ENCODE measurements at places on chromosomes 3 and 15.

DNA sequence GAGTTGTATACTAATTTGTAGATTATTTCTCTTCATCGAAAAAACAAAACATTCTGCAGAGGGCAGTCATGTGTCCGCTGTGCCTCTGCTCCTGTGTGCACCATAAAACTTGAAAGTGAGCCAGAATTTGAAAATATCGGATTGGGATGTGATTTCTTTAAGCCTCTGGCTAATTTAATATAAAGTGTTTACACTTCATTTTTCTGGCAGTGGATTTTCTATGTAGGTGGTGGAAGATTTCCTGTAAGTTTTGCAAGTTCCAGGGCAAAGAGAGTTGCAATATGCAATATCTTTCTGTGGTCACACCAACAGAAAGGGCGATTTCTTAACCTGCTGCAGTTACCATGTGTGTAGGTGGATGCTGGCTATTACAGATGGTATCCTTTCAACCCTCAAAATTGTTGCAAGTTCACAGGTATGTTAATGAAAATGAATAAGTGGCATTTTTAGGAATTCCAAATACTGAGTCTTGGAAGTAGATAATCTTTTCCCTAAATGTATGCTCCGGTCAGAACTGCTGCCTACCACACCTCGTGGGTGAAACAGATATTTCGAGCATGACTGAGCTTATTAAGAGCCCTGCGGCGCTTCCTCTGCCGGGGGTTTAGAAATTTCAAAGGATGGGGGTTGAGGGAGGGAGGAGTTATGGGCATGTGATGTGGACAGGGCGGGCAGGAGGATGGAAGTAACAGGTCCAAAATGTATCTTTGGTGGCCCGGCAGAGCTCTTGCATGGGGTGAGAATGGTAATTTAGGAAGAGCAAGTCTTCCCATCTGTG lies 134.0 kb downstream of the PGPEP1L start:
- peak; percentile 80 for DNase-seq

- DNase-seq: peak; percentile 20
These were observed 93.7 kb upstream of the GK5 start for GRCh38 chr3:142319094-142319493.

DNA sequence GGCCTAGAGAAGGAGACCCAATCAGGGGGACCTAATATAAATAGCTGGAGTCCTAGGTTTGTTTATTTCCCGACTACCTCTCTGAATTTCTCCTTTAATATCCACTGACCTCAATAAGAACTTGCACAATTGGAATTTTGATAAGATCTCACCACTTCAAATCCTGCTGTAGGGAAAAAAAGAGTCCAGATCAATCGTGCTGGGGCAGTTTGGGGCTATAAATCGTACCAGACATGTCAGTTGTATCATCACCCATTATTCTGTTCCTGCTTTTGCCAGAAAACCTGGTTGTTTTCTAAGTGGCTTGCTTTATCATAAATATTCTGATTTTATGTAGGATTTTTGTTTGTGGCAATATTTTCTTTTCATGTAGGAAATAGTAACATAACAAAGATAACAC lies 281.3 kb downstream of the DIPK2A start:
- DNase-seq: no peak

GRCh38 chr15:47792231-47792630 lies 74.9 kb downstream of the SEMA6D start:
- no peak for DNase-seq

DNA sequence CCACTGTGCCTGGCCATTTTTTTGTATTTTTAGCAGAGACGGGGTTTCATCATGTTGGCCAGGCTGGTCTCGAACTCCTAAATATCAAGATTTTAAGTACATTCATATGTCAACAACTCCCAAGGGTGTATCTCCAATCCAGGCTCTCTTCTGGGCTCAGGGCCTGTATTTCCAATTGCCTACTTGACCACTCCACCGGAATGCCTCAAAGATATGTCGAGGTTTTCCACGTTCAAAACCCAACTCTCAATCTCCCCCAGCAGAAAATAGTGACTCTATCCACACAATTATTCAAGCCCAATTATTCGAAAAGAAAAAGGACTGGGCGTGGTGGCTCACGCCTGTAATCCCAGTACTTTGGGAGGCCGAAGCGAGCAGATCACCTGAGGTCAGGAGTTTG lies 1.9 kb upstream of the KNSTRN start:
- no peak for DNase-seq

DNA sequence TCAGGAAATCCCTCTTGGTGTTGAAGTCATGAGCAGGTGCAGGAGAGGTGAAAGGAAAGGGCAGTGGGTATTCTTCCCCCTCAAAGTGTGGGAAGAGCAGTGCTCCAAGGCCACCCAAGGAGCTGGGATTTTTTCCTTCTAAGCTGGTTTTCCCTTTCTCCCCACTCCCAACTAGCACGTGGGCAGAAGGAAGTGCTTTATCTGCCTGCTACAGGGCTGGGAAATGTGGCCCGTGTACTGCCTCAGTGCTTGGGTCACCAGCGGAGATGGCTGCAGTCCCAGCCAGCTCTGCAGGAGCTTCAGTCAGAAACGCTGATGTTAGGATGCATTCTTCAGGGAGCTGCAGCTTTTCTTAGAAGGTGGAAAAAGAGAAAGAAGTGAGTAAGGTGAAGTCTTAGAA lies 99.2 kb downstream of the CACNA1D start:
- no peak for DNase-seq

Data from kidney tubule cell (primary cell).